DMS79 treated with DMSO at 0.1 percent for 48 hours (cell line): ENCODE measurements at places on chromosomes 2 and 18.

GRCh38 chr2:180158961-180159360, 151.9 kb upstream of the CWC22 start:
- no peak for DNase-seq

DNA sequence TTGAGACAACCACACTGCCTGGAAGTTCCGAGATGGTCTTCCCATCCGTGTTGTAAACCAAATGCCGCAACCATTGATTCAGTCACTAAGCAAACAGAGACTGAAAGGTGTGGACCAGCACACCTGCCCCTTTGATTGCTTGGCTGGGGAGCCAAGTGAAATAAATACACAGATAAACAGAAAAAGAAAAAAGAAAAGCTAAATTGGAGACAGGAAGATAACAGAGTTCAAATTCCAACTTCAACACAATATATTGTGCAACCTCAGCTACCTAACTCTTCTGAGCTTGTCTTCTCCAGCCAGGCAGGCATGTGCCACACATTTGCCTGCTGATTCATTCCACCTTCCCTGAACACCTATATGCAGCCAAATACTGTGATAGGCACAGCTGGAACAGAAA, 110.9 kb downstream of the PID1 start:
- DNase-seq, result no peak

DNA sequence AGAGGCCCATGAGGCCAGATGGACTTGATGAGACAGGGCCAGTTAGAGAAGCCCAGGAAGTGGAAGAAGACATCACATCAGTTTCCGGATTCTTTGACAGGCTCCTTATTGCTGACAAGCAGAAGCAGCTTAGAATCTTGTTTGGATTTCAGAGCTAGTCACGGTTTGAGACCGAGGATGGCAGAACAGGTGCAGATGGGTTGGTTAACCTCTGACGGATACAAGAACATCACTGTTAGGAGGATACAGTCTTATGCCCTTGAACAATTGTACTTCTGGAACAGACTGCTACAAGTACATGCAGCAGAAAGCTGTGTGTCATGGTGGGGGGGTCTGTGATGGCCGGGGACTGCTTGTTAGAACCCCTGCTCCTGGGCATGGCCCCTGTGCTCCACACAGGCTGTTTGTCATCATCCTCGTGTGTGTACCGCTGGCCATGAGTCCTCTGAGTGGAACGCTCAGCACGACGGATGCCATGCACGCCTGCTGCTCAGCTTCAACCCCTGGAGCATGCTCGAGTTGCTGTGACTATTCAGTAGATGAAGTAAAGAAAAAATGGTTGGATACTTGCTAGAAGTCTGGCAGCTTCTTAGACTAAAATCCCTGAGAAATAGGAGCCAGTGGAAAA, 217.7 kb downstream of the SH3RF3 start:
- peak; percentile 47 for DNase-seq

DNA sequence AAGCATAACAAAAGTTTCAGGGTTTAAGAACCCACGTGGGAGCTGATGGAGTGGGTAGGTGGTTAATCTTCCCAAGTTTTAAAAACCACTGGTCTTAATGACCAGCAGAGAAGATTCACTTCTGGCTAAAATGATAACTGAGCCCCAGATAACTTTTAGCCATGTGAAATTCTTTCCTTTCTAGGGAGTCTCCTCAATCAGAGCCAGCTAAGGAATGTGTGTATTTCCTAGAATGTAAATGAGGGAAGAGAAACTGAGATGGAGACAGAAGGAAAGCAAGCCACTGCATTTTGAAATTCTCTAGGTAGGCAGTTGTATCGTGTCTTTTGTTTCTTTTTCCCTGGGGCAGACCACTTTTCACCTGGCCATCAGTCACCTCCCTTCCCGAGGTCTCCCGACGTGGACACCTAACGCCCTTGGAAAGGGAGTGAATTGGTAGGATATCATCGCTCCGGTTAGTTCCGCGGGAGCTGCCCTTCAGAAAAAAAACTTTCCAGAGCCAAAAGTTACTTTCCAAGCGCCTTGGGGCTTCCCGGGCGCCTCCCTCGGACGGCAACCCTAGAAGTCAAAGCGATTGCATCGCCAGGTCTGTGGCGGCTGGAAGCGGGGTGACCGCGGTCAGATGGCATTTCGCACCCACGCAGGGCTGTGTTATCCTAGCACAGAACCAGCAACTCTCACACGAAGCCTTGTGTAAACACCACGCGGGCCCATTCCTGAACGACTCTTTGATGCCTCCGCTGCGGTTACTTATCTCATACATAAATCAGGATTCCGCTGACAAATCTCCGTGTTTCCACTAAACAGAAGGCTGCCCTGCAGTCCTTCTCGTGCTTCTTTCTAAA, 1.3 kb downstream of the COLEC12 start:
- no peak for DNase-seq

- no peak for DNase-seq
These were observed 24.0 kb downstream of the CMPK2 start for GRCh38 chr2:6841537-6842287.

DNA sequence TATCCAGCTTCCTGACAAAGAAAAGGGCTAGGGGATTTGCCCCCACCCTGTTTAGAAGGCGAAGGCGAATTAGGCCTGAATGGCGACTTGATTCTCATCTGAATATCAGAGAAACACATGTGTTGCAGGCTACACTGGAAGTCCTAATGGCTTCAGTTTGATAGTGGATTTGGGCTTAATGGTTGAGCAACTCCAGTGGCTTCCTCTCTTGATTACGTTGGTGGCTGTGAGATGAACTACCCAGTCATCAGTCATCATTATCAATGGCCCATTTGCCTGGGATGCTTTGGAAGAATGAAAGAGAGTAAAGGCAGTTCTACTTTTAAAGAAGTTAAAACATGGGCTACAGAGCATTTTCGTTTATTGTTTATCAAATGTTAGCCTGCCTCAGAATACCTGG, 60.9 kb upstream of the IL1R1 start:
- no peak for DNase-seq

DNA sequence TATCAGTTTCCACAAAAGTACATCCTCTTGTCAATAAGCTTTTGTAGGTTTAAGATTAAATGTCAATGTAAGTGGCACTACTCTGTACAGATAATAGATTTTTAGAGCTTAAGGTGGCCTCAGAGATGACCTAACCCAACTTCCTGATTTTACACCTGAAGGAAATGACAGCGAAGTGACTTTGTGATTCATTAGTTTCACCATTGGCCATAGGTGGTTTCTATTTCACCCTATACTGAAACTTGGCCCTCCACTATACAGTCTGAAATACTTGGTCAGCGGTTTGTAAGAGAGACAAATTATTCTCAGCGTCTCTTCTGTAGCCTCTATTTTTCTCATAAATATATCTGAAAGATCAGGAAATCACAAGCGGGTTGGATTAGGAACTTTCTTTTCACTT, 330.4 kb upstream of the FAM98A start:
- no peak for DNase-seq
